ENCODE measurements at places on chromosomes 2 and 18.

DNA sequence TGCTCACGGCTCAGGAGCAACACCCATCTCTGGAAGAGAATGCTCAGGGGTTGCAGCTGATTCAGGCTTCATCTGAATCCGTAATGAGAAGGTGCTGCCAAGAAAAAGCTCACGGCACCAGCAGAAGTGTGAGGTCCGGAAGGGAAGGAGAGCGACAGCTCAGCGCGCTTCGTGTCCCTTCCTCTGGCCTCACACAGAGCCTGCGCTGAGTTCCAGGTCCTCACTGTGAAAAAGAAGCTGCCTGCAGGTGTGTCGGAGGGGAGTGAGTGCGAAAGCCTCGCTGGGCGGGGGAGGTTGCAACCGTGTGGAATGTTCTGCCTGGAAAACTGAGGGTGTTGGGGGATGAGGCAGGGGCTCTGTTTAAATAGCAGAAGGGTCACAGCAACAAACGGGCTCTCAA is 76.2 kb upstream of the TWIST2 start:
- DNase-seq, result no peak

- no peak for DNase-seq
Measured at GRCh38 chr2:177573120-177573519, 180.5 kb downstream of the AGPS start.

GRCh38 chr2:104734937-104735586 is 118.9 kb upstream of the POU3F3 start:
- no peak for DNase-seq

- DNase-seq, result no peak
Measured at GRCh38 chr2:99878581-99879350, 263.6 kb downstream of the AFF3 start.

GRCh38 chr2:238397356-238397755 is 29.4 kb upstream of the ASB1 start:
- DNase-seq, result no peak

GRCh38 chr2:21438949-21439348 is 315.2 kb downstream of the TDRD15 start:
- no peak for DNase-seq

DNA sequence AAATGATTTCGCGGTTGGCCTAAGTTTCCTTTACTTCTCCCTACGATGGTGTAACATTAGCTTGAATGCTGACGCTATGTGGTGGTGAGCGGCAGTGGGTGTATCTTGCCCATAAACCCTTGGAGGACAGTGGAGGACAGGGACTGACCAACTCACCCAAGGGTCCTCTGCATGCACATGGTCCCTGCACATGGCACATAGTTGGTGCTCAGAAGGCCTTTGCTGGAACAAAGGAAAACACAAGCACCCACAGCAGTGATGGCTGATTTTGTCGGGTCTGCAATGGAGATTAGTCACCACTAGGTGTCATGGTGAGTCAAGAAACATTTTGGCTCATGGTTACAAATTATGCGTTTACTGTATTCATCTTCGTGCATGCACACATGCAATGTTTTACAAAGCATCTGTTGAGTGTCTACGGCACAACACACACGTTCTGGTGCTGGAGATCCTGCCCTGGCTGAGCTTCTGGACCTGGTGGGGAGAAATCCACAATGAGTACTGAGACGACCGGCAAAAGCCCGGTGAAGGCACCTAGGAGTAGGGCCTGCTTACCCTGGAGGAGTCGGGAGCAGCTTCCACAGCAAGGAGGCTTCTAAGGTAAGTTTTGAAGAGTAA is 44.0 kb downstream of the PDCL3 start:
- no peak for DNase-seq

GRCh38 chr2:10317646-10318045 is 14.9 kb downstream of the HPCAL1 start:
- no peak for DNase-seq

GRCh38 chr2:26460613-26461031 is 17.3 kb downstream of the OTOF start:
- no peak for DNase-seq

- no peak for DNase-seq
Measured at GRCh38 chr2:126154256-126154785, 501.6 kb upstream of the GYPC start.

GRCh38 chr2:216206821-216207220 is 97.7 kb downstream of the XRCC5 start:
- DNase-seq, result no peak

GRCh38 chr2:98586551-98587140 is 21.7 kb downstream of the COA5 start:
- peak; percentile 15 for DNase-seq

DNA sequence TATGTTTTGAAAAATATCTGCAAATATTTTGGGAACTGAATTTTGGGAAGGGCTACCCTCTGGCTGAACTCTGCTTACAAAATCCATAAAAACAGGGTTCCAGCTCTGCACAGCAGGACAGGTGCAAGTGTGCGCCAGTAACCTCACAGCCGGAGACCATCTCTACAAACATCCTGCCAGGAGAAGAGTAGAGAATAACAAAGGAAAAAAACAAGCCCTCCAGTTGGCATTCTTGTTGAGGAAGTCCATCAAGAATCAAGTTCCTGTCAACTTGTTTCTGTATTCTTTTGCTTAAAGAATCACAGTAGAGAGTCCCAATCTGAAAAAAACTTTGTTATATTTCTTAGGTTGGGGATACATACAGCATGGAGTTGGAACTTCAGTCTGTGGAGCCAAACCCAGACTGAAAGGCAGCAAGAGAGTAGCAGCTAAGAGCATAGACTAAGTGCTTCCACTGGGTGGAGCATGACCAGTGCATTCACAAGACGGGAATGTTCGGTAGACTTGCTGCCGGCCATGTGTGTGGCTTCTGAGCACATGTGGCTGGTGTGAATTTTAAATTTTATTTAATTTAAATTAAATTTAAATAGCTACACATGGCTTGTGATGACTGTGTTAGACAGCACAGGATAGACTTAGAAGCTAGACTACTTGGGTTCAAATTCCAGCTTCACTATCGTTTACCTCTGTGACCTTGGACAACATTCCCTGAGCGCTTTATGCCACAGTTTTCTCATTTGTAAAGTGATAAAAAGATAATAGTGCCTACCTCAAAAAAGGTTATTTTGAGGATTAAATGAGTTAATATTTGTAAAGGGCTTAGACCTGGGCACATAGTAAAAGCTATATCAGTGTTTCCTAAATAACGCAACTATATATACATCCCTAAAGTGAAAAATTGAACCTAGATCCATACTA is 41.9 kb downstream of the SPTBN1 start:
- no peak for DNase-seq

GRCh38 chr18:59910967-59911366 is 11.2 kb downstream of the PMAIP1 start:
- DNase-seq, result no peak

DNA sequence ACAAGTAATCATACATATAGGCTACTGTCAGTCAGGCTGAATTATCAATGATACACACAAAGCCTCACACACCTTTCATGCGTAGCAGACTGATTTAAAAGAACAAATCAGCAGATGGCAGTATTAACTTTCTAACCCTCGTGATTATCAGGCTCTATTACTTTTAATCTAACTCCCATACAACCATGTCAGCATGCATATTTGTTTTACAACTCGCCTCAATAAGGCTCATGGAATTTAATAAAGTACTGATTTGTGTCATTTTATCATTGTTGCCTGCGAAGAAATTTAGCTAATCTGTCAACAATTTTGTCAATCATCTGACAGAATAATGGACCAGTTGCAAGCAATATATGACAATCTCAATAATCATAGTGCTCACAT is 82.8 kb downstream of the SLC25A12 start:
- DNase-seq, result peak; percentile 27

GRCh38 chr2:241064008-241064801 is 37.9 kb downstream of the MTERF4 start:
- DNase-seq, result peak; percentile 12

DNA sequence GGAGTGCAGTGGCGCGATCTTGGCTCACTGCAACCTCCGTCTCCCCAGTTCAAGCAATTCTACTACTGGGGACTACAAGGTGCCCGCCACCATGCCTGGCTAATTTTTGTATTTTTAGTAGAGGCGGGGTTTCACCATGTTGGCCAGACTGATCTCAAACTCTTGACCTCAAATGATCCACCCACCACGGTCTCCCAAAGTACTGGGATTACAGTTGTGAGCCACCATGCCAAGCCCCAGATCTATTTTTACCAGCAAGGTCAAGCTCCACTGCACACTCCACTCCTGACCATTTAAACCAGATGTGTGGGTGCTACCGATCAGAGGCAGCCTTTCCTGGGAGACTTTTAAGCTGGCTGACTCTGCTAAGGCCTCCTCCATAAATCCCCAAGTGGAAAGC is 67.5 kb upstream of the CD226 start:
- no peak for DNase-seq

DNA sequence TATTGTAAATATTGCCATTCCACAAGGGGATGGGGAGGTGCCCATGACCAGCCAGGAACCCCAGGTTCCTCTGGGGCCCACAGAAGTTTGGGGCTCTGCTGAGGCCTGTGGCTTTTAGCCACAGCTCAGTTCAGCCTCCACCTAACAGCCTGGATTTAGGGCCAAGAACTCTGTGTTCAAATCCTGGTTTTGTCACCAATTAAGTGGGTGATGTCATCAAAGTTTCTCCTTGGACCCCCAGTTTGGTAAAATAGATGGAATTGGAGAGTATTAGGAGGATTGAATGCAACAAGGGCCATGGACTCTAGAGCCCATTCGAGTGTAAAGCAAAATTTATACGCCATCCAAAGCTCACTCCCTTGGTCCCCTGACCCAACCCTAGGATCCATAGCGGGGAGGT is 3.2 kb upstream of the FEV start:
- DNase-seq, result no peak

- no peak for DNase-seq
Measured at GRCh38 chr2:148721520-148721931, 77.0 kb downstream of the EPC2 start.

DNA sequence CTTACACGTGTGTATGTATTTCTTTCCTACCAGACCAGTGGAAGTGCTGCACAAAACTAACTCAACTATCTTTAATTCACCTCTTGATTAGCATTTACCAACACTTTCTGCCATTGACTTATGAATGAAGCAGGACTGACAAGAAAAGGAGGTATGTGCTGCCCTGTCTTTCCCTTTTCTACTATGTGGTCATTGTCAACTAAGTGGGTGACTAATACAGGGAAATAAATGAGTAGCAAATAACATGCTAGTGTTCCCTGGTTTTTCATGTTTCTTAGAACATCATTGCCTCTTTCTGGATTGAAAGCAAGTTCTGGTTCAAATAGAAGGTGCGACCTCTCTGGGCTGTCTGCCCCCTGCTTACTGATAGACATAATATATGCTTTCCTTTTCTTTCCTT is 58.0 kb downstream of the LINC00305 start:
- no peak for DNase-seq

DNA sequence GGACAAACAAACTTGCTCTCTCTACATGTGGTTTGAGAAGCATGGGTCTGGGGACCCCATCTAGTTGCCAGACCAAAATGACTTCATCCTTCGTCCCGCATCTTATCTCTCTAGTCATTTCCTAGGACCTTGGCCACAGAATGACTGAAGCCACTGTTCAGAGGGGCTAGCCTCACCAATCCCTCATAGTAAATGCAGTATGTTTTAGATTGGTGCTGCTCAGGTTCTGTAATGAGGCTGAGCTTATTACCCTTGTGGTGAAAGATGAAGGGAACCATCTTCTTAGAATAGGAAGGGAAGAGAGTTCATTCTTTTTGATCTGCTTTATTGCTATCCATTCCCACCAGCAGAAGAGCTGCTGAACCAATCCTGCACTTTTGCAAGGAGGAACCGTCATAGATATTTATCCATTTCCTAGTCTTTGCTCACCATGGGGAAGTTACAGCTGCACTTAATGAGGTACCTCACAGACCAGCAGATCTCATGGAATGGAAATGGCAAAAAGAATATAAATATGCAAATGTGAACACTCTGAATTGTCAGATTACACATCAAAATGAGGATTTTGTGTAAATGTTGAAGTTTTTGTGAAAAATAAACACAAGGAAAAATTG is 436.7 kb downstream of the LPIN1 start:
- DNase-seq, result no peak

- no peak for DNase-seq
Measured at GRCh38 chr2:43220229-43220751, 6.1 kb downstream of the ZFP36L2 start.

GRCh38 chr2:33377048-33377447 is 99.4 kb upstream of the RASGRP3 start:
- no peak for DNase-seq

DNA sequence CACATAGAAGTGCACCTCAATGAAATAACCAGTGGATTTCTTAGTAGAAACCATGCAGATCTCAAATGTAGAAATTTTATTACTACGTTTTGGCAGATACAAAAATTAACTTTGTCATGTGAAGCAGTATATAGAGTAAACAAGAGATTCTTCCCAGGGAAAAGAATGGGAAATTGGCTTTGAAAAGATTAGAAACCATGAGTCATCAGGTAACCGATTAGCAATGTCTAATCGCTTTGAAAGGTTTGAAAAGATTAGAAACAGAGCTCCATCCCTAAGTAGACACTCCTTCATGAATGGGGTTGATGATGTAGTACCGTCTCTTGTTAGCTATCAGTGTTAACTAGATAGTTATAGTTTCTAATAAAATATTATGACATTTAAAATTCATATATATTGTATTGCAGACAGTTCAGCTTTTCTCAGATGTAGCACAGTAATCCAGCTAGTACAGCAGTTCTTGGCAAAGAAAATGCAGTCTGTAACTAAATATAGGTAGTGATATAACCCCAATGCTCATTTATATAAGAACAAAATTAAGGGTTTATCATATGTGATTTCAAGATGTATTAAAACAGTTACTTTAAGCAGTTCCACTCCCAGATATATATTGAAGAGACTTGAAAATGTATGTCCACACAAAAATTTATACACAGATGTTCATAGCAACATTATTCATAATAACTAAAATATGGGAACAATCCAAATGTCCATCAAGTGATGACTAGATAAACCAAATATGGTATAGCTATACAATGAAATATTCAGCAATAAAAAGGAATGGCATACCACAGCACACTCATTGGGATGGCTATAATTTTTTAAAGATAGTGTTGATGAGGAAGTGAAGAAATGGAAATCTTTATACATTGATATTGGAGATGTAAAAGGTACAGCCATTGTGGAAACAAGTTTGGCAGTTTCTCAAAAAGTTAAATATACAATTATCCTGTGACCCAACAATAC is 113.9 kb downstream of the PTPN4 start:
- no peak for DNase-seq

DNA sequence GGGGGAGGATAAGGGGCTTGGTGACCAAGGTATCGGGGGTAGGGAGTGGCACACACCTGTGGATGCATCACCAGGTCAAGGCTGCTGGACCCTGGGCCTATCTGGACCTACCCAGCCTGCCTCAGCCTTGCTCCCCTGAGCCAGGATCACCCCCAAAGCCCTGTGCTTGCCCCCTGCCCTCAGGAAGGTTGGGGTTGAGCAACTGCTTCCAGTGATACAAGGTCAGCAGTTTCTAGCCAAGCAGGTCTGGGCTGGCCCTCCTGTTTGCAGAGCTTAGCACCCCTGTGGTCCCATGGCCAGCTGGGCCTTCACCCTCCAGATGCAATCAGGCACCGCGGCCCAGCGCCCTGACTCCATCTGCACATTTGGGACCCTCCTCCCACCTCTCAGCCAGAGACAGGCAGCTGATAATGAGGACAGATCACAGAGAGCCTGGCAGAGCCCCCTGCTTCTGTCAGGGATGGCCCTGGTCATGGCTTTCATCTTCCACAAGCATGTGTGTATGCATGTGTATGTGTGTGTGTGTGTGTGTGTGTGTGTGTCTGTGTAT is 154.6 kb downstream of the TFCP2L1 start:
- DNase-seq, result no peak
